Liver (tissue), 10 donors: ENCODE measurements at places on chromosomes 1 and 21.

DNA sequence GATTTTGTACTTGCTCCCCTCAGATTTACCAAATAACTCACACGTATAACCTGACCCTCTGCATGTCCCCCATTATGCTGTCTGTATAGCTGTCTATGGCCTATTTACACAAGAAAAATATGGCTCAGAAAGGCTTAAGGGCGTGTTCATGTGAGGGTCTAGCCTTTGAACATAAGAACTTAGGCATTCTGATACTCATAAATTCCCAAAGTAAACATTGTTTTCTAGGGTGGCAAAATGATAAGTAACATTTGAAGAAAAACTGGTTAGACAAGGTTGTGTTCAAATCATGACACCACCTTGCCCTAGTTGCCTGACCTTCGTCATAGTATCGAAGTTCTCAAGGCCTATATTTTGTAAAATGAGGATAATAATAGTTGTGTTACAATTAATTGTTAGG lies 394.6 kb downstream of the LRRIQ3 start:
- H3K4me3 ChIP-seq, result no peak overlapping the region
- DNase-seq, result no peak
- no peaks in the 10 kb centered on the region for H3K4me1 ChIP-seq
- no peaks in the 10 kb centered on the region for H3K27me3 ChIP-seq

DNA sequence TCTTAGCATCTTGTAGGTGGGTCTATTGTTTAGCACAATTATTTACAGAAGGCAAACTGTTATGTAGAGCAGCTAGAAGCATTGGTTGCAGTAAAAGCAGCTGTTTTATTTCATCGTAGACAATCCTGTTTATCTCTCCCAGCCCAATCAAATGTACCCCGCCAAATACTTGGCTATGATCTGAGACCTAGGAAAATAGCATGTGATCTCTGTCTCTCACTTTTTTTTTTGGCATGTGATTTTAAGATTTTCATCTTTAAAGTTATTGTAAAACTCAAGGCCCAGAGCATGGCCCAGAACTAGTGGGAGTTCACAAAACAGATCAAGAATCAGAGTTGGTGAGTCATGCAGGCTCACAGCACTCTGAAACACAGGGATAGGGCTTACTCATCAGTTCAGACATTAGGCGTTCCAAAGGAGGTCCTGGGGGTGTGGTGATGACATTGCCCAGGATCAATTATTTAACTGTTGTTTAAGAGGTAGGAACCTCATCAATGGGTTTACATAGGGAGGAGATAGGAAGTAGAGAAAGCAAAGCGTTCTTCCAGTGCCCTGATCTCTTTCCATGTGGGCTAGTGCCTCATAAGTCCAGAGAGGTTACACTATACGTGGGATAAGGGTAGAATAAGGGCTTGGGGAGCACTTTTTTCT lies 40.2 kb downstream of the TBX19 start:
- no peak for DNase-seq
- no peak overlapping the region for H3K4me3 ChIP-seq
- H3K27ac ChIP-seq, result no peak overlapping the region
- H3K27me3 ChIP-seq, result no peaks in the 10 kb centered on the region
- H3K4me1 ChIP-seq, result peaks cover 9% of the 10 kb centered on the region

GRCh38 chr1:243850452-243851256 lies 611 bp upstream of the AKT3 start:
- peak; percentile 63 for DNase-seq
- peak overlapping the region; percentile 14 for H3K4me3 ChIP-seq
- peak overlapping the region; percentile 79 for H3K27ac ChIP-seq
- peaks cover 8% of the 10 kb centered on the region for H3K27me3 ChIP-seq
- peaks cover 11% of the 10 kb centered on the region for H3K4me1 ChIP-seq

DNA sequence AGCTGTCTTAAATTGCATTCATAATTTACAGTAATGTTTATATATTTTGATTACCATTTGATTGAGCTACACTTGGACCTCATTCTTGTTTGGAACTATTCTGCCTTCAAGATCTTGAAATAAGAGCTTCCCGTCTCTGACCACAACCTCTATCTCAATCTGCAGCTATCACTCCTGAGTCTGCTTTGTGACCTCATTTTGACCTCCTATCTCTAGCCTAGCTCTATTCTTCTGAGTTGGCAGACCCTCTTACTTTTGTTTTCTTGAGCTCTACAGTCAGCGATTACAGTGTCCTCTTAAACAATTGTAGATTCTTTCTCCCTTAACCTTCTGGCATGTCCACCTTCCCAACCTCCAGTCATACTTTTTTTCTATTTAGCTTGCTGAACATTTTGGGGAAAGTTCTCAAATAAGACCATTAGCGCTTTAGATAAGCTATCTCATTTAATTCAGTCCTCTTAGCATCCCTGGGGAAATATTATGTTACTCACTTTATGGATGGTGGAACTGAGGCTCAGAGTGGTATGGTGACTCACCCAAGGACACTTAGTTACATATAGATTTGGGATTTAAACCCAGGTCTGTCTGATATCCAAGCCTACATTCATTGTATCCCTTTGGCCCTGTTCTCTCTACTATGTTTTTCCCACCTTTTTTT lies 19.1 kb downstream of the RPAP2 start:
- no peaks in the 10 kb centered on the region for H3K36me3 ChIP-seq
- H3K27me3 ChIP-seq, result no peaks in the 10 kb centered on the region
- no peak overlapping the region for H3K4me3 ChIP-seq
- H3K27ac ChIP-seq, result no peak overlapping the region

- no peak overlapping the region for H3K4me3 ChIP-seq
- H3K27me3 ChIP-seq, result no peaks in the 10 kb centered on the region
- no peaks in the 10 kb centered on the region for H3K4me1 ChIP-seq
- no peaks in the 10 kb centered on the region for H3K36me3 ChIP-seq
Observed at GRCh38 chr1:195894411-195894810, 713.8 kb downstream of the KCNT2 start.

GRCh38 chr1:230682882-230683610 lies 30.9 kb downstream of the AGT start:
- H3K36me3 ChIP-seq, result peaks cover 34% of the 10 kb centered on the region
- no peaks in the 10 kb centered on the region for H3K27me3 ChIP-seq
- no peak overlapping the region for H3K27ac ChIP-seq
- H3K4me3 ChIP-seq, result no peak overlapping the region
